ENCODE measurements at places on chromosomes 7 and 10.

- no peak for DNase-seq
Observed at GRCh38 chr7:5404421-5404826, 19.2 kb downstream of the TNRC18 start.

DNA sequence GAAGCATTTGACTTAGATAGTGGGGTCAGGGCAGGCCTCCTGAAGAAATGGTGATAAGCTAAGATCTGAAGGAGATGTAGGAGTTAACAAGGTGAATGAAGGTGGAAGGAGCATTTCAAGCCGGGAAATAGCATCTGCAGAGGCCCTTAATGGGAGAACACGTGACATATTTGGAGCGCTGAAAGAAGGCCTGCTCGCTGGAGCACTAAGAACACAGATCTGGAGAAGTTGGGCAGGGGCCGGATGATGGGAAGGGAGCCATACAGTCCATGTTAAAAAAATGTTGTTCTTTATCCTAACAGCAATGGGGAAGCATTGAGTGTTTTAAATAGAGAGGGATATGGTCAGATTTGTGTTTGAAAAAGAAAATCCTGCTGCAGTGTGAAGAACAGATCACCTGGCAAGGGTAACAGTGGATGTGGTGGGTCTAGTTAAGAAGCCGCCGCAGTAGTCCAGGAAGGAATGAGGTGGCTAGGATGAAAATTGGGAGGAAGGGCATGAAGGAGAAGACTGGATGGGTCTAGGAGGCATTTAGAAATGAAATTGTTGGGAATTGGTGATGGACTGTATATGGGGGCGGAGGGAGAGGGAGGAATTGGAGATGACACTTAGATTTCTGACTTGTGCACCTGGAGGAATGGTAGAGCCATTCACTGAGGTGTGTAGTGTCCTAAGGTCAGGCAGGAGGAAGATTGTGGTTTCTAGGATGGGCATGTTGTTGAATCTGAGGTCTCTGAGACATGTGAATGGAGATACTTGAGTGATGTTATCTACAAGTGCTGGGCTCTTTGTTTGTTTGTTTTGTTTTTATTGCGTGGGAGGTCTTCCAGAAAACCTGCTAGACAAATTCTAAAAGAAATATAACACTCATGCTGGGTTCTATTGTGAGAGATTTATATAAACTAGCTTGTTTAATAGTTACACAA, 58.4 kb downstream of the MET start:
- no peak for DNase-seq

- DNase-seq: no peak
Observed at GRCh38 chr10:17237149-17237527, 9.1 kb downstream of the VIM start.

GRCh38 chr10:23373156-23373555, 28.6 kb upstream of the C10orf67 start:
- no peak for DNase-seq

DNA sequence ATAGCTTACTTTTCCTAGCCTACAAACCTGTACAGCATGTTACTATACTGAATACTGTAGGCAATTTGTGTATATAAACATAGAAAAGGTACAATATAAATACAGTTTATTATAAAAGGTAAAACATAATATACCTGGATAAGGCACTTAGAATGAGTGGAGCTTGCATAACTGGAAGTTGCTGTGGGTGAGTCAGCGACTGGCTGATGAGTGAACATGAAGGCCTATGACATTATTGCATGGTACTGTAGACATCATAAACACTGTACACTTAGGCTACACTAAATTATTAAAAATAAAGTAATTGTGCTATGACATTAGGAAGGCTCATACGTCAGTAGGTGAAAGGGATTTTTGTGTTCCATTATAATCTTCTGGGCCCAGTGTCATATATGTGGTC, 228.8 kb downstream of the HDAC9 start:
- DNase-seq: no peak

DNA sequence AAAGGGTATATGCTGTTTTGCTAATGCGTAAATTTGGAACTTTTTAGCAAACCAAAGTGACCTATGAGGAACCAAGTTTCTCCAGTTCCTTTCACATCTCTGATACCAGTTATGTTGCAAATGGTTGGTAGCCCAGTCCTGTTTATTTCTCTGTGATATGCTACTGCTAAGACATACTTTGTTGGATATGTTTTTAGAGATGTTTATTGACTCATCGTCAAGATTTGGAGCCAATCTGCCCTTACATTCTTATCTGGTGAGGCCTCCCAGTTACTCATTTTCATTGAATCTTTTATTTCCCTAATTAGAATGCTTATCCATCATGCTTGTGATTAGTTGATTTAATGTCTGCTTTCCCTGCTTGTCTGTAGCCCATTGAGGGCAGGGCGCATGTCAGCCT, 58.9 kb downstream of the LRGUK start:
- no peak for DNase-seq

GRCh38 chr7:30908681-30909080, 3.0 kb upstream of the AQP1 start:
- no peak for DNase-seq

DNA sequence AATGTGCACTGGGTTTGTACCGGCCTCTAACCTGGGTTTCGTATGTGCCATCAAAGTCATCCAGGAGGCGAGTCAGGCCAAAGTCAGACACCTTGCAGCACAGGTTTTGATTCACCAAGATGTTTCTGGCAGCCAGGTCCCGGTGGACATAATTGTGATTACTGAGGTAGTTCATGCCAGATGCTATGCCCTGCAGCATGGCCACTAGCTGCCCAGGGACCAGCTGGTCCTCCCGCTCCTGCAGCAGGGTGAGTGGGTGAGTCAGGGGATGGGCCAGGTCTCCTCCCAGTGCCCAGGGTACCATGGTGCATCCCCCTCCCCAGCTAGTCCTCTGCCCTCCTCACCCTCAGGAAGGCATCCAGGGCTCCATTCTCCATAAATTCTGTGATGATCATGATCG, 13.6 kb downstream of the ZYX start:
- no peak for DNase-seq

DNA sequence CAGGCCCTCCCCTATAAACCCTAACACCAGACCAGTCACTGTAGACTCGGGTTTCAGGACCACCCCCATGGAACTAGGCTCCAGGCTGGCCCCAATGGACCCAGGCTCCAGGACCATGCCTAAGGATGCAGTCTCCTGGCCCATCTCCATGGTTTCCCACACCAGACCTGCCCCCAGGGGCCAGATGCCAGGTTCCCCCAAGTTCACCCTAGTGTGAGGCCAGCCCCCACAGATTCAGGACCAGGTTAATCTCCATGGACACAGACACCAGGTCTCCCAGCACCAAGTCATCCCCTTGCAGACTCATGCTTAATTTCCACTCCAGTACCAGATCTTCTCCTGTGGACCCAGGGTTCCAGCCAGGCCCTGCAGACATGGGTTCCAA, 103.8 kb upstream of the LANCL2 start:
- DNase-seq: no peak

- DNase-seq: no peak
Observed at GRCh38 chr10:58675321-58675720, 162.6 kb downstream of the BICC1 start.
